Right ventricle myocardium inferior (tissue), 1 donor: ENCODE measurements at places on chromosomes 12 and 14.
A peak's percentile ranks its signal among the peaks of the same experiment; 100 is the strongest.

DNA sequence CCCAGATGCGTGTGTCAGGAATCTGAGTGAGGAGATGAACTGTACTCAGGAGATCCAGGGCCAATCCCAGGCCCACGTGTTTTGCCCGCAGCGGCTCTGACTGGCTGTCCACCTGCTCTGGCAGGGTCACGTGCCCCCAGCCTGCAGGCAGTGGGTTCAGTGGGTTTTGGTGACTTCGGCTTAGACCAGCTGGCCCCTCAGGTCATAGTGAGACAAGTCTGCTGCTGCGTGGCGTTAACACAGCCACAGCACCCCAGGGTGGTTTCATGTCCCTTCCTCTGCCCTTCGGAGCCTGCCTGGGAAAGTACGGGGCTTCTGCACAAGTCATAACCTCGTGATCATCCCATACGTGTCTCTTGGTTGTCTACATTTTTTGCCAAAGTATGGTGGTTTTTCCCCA is 2.6 kb downstream of the FBRSL1 start:
- no peak for DNase-seq

DNA sequence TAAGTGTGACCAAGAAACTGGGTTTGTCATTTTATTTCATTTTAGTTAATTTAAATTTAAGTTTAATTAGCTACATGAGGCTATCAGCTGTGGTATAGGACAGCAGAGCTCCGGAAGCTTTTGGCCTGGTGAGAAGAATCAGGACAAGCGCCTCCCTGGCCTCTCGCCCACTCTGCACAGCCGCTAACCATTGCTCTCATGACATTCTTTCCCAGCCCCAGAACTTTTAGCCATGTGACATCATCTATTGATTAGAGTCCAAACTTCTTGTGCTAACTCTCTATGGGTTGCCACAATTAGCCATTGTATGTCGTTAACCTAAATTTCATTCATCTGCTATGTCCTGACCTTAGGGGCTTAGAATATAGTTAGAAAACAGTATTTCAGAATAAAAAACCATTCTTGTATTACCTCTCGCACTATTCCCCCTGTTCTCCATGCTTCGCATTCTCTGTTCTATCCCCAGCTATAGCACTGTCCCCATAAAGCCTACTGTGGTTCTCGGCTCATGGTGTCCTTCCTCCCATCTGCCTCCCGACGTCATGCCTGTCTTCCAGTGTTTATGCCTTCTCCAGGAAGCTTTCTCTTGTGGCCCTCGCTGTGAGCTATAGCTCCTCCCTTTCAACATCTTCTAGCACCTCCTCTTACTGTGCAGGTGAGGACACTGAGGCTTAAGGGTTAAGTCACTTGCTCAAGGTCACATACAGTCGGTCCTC is 23.5 kb downstream of the SSH1 start:
- peak; percentile 84 for DNase-seq

- DNase-seq: no peak
Observed at GRCh38 chr12:10128687-10129086, 1.3 kb downstream of the CLEC7A start.

DNA sequence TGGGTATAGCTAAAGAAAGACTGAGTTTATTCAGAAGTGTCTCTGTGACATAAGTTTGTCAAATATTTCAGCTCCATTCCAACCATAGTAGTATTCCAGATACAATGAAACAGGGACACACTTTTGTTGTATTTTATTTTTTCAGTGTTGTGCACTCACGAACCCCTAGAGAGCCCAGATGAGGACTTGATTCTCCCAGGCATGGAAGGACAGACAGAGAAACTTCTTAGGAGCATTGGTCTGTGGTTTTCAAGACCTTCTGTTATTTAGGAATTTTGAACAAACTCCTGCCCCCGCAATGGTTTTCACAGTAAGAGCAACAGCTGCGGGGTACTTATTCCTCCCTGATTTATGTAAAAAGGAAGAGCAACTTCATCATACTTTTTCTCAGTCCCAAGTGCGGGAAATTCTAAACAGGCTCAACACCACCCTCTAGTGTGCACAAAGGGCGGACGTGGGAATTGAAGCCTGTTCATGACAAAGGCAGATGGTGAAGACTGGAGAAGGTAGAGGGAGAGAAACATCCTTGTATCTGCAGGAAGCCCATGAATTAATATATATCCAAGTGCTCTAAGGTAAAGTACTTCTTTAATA is 147.6 kb downstream of the PAH start:
- no peak for DNase-seq

GRCh38 chr12:12466157-12466556 is 96.5 kb downstream of the DUSP16 start:
- DNase-seq: no peak

GRCh38 chr14:60661721-60662120 is 12.4 kb upstream of the SIX1 start:
- DNase-seq: no peak

DNA sequence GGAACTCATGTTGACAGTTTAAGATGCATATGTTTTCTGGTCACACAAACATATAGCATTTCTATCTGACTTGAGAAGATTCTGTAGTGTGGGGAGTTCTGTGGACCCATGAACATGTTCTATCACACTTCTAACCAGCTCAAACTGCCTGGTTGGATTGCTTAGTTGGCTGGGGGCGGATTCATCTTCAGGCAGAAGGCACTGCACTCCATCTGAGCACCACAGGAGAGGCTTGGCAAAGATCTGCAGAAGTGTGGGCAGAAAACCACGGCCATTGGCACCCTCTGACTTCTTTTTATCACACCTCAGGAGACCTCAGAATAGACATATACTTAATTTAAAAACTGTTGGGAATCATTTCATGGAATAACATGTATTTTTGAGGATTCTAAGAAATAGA is 68.5 kb downstream of the LIN7A start:
- DNase-seq: no peak
